ENCODE measurements at places on chromosomes 4 and X.

GRCh38 chrX:56787734-56788152 is 58.7 kb downstream of the NBDY start:
- DNase-seq = no peak

DNA sequence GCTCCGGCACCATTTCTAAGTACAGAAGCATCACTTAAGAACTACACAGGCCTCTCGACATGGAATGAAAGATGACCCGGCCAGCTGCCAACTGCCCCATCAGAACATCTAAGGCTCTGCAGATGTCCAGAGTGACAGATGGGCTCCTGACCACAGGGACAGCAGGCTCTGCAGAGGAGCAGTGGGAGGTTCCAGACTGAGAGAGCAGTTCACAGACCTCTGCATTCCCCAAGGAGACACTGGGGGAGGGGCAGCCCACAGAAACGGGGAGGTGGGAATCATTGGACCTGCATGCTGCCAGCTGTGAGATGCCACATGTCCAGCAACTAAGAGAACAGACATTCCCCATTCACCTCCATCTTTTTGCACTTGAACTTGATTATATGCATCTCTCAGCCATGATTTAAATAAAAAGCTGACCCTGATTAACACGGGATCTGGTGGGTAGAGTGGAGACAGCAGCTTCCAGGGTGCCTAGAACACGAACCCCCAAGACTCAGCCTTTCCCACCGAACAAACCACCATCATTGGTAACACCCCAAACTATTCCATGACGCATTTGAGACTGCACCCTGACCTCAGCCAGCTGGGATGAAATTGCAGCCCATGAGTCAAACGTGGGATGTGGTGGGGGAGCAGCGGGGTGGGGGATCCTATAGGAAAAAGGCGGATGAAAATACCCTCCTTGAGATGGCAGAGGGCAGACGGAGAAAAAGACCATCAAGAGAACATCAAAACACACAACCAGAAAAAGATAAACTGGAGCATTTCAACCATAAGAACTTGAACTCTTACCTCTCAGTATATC is 47.2 kb downstream of the AFAP1 start:
- DNase-seq = no peak

- DNase-seq = no peak
These were observed 241.9 kb downstream of the ANTXR2 start for GRCh38 chr4:79831119-79831528.

GRCh38 chrX:38847206-38847902 is 46.1 kb downstream of the MID1IP1 start:
- no peak for DNase-seq
